ENCODE measurements at places on chromosomes 1 and 21.

GRCh38 chr1:191460234-191460633 is 698.0 kb upstream of the RGS18 start:
- no peak for DNase-seq

GRCh38 chr1:162861625-162862024 is 650 bp upstream of the CCDC190 start:
- DNase-seq, result no peak

DNA sequence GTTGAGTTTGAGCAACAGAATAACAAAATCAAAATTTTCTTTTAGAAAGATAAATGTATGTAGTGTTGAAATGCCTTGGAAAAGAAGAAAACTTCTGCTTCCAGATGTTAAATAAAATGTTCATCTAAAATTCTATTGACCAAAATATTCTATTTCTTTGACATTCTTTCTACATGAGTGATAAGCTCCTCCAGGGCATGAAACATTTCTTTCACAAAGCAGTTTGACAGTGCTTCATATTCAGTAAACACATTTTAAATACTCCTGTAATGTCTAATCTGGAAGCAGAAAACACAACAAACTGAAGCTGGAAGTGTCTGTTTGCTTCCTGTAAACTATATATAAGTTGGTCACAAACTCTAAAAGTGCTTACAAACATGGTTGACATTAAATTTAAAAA is 61.5 kb downstream of the RGS21 start:
- DNase-seq, result no peak

- no peak for DNase-seq
Observed at GRCh38 chr1:228154670-228155571, 5.2 kb downstream of the GJC2 start.

GRCh38 chr21:16302851-16303282 is 573.1 kb downstream of the USP25 start:
- no peak for DNase-seq

DNA sequence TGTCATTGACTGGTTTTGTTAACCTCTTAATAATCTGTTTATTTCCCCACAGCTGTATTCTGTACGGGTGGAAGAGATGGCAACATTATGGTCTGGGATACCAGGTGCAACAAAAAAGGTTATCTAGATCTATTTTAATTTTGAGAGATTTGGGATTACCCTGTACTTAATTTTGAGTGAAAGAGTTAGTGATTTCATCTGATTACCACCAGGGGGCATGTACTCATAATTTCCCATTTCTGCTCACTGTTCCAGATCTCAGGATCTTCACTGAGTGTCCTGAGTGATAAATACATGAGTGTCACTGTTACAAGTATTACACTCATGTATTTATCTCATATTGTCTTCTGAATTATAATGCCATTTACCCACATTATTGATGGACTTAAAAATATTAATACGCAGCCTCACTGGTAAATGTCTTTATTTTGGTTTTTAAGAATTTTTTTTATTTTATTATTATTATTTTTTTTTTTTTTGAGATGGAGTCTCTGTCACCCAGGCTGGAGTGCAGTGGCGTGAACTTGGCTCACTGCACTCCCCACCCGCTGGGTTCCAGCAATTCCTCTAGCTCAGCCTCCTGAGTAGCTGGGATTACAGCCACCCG is 27.4 kb downstream of the DTL start:
- no peak for DNase-seq

- DNase-seq, result no peak
Observed at GRCh38 chr1:240946926-240947325, 335.0 kb upstream of the GREM2 start.

- no peak for DNase-seq
Observed at GRCh38 chr1:193408782-193409293, 222.4 kb upstream of the B3GALT2 start.

DNA sequence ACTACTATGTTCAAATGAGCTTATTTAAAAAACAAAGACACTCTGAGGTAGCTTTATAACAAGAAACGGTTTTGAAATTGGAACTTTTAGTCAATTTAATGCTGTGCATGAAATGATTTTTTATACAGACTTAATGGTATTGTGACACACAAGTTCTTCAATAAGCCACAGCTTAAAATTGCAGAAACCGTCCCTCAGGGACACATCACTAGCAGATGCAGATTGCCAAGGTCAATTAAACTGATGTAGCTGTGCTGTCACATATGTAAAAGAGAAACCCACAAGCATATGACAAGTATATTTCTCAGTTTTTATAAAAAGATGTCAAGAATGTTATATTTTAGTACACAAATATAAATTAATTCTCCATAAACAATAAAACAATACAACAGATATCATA is 366.9 kb downstream of the DPYD start:
- no peak for DNase-seq

GRCh38 chr21:45427331-45428271 is 22.6 kb downstream of the COL18A1 start:
- no peak for DNase-seq

DNA sequence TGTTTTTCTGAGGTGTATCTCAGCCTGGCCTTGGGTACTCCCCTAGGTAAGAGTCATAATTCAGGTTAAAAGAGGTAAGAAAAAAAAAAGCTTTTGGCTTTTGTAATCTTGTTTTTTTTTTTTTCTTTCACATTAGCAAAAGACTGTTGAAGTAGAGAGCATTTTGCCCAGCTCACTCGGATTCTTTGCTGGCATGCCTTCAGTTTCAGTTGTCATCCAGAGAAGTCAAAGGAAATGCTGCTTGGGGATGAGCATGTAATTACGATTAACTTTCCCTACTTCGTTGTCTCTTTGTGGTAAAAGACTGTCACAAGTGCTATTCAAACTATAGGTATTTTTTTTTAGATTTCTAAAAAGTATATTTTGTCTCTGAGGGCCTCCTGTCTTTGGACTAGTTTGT is 6.3 kb downstream of the BACH1 start:
- DNase-seq, result no peak

DNA sequence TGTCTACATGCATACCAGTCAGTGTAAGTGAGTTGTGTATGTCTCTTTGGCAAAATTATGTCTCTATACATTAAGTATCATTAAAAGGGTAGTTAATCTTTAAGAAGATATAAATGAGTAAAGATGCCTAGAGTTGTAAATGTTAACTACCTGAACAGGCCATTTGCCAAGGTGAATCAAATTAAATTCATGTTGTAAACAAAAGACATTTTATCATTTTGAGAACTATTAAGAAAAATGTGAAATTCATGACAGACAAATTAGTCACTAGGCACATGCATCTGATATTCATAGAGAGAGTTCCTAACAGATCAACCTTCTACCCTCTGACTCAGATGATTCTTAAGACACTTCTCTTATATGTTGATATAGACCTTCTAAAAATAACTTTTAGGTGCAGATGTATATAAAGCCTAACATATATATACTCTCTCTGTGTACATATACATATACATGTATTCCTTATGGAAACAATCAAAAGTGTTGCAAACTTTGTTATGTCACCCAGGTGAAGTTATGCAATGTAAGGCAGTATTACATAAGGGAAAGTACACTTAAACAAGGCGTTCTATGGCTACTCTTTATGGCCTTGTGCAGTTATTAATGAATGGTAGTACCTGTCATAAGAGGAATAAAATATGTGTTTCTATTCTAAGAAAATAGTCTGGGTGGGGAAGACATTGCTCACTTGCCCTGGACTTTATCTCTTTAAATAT is at the start of gene TMPRSS15:
Gene TMPRSS15, minus strand, starts transcription at position 51 of the 716 bp plus-strand sequence. CDS start 163 bp downstream, outside the sequence.
- DNase-seq, result no peak

GRCh38 chr1:45499415-45499769 is 481 bp downstream of the CCDC163 start:
- no peak for DNase-seq

- DNase-seq, result no peak
Observed at GRCh38 chr1:159436469-159436868, 3.1 kb upstream of the OR10J1 start.

GRCh38 chr21:43786807-43787440 is 2.5 kb upstream of the RRP1 start:
- no peak for DNase-seq

GRCh38 chr1:205791568-205792180 is 16.4 kb upstream of the RAB29 start:
- no peak for DNase-seq

- no peak for DNase-seq
Observed at GRCh38 chr1:34825455-34826091, 32.8 kb downstream of the GJA4 start.

GRCh38 chr1:67886076-67886475 is 52.8 kb upstream of the GNG12 start:
- DNase-seq, result no peak

- no peak for DNase-seq
Observed at GRCh38 chr1:208149776-208150514, 94.2 kb downstream of the PLXNA2 start.

DNA sequence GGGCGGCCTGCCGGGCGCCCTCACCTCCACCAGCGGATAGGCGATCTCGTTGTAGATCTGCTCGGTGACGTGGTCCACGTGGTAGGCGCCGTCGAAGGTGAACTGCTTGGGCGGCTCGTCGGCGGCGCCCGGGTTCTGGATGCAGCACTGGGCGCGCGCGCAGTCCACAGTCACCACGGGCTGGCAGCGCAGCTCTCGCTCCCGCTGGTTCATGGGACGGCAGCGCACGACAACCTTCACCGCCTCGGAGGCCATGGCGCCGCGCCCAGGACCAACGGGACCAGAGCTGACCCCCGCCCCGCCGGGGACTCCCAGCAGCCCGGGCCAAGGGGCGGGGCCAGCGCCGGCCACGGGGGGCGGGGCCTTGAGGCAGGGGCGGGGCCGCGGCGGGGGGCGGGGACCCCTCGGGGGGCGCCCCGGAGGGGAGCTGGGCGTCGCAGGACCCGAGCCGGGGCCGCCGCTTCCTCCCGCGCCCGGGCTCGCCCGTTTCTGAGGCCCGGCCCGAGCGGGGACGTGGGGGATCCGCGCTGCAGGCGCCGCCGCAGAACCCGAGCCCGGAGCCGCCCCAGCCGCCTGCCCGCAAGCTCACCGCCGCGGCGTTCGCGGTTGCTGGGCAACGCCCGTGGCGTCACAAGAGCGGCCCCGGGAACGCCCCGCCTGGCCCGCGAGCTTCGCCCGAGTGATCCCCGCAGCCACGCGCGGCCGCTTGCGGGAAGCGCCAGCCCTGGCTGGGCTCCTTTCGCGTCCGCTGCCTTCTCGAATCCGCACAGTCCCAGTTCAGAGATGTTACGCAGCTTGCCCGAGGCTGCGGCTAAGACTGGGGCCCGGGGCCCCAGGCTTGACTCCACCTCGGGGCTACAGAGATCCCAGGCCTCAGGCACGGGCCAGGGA is at the start of gene KIF17:
Gene KIF17, minus strand, starts transcription at position 556 of the 891 bp plus-strand sequence. Its CDS starts 301 bp downstream, at position 255.
- DNase-seq, result no peak

- no peak for DNase-seq
Observed at GRCh38 chr1:183777328-183777727, 27.6 kb upstream of the RGL1 start.

GRCh38 chr1:240093120-240093961 is 1.7 kb downstream of the FMN2 start:
- no peak for DNase-seq

DNA sequence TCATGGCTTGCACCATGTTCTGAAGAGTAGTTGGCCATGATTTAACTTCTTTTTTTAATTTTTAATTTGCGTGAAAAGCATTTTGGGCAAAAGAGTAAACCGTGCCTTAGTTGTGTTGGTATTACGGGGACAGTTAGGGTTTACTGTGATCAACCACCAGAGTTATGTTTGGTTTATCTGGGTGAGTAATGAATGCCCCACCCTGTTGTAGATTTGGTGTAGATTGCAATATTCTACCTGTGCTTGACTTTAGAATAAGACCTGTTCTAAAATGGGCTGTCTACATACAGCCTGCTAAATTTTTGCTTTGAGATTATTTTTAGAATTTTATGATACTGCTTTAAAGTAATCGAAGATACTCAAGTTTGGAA is 1.4 kb downstream of the USP25 start:
- no peak for DNase-seq
